ENCODE measurements at places on chromosomes 16 and 17.

DNA sequence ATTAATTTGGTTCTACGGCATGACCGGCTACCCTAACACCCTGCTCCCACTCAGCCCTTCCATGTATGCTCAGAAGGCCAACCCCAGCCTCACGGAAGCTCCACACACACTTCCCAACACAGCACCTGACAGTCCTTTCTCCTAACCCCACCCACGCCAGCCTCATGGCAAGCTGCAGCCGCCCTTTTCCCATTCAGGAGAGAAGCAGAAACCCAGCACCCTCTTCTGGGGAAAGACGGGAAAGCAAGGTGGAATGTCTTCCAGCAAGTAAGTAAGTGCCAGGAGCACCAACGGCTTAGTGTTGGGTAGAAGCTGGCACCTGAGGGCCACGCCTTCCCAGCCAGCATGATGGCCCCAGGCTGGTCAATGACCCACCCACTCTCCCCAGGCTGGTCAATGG, 32.1 kb downstream of the ABR start:
- DNase-seq = no peak

- DNase-seq = no peak
These were observed 1537.1 kb upstream of the GOT2 start for GRCh38 chr16:60271025-60271771.

GRCh38 chr16:66007717-66008116, 358.8 kb upstream of the CDH5 start:
- DNase-seq = no peak

GRCh38 chr17:28227316-28228108, 91.5 kb upstream of the TMEM97 start:
- no peak for DNase-seq

DNA sequence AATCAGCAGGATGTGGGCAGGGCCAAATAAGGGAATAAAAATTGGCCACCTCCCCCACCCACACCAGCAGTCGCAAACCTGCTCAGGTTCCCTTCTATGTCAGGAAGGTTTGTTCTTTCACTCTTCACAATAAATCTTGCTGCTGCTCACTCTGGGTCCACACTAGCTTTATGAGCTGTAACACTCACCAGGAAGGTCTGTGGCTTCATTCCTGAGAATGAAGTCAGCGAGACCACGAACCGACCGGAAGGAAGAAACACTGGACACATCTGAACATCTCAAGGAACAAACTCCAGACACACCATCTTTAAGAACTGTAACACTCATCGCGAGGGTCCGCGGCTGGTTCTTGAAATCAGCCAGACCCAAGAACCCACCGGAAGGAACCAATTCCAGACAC, 115.5 kb upstream of the TBX2 start:
- DNase-seq = no peak

- no peak for DNase-seq
These were observed 309.9 kb upstream of the ASIC2 start for GRCh38 chr17:33602981-33603380.

- no peak for DNase-seq
These were observed 38.3 kb downstream of the CYB561 start for GRCh38 chr17:63407741-63408330.

DNA sequence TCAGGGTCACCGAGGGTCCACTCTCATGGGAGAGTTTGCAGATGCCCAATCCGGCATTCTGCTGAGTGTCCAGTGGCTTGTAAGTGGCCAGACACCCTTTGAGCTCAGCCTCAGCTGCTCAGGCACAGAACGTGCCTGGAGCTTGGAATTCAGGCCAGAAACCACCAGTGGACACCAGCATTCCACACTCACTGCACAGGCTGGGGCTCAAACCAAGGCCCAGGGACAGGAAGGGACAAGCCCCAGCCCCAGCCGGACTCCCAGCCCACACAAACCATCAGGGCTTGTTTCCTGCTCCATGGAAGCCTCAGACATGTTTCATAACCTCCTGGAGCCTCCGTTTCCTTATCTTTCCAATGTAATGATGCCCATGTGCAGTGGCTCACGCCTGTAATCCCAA, 5.0 kb upstream of the NPRL3 start:
- no peak for DNase-seq

DNA sequence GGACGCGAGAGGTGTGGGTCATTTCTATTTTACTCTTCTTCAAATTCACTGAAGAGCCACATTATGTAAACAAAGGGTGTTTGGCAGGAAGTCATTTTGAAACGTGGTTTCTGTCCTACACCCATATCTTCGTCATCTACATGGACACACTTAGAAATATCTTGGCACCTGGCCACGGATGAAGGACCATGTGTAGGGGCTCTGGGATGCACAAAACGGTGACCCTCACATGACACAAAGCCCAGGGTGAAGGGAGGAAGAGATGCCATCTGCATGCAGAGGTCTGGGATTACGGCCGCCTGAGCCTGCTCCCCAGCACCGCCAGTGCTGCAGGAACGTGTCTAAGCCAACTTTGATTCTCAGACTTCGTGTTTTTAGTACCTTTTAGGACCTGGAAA, 130.2 kb upstream of the CHMP6 start:
- DNase-seq = no peak

GRCh38 chr17:16343569-16343968, 9.7 kb downstream of the CENPV start:
- DNase-seq = no peak

GRCh38 chr16:1788708-1789100, 4.8 kb downstream of the IGFALS start:
- DNase-seq = no peak

DNA sequence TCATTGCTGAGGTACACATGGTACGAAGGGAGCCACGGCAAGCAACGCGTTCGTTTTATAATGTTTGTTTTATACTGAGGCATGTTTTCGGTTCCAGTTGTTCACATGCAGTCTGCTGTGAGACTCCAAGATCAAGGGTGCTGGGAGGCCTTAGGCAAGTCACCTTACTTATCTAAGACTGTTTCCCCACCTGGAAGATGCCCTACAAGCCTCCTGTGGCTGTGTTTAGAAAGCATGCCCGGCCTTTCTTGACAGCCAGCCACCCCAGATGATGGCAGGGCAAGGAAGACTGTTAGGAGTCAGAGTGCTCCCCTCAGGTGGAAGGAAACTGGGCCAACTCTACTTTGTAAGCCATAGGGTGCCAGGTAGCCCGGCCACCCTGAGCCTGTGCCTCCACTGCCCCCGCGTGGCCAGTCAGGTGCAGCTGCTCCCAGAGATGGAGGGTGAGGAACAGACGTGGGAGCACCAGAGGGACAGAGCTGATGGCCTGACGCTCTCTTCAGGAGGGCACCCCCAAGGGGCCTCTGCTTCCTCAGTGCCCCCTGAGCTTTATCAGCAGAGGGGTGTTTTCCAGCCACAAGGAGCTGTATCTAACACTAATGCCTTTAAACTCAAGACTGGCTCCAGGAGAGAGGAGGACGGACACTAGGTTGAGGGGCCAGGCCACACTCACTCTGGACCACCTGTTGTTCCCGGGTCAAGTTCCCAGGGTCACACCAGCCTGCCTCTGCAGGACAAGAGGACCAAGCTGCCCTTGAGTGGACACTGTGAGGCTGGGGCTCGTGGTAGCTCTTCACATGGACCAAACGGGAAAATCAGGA, 5.4 kb downstream of the NAT9 start:
- peak; percentile 14 for DNase-seq

DNA sequence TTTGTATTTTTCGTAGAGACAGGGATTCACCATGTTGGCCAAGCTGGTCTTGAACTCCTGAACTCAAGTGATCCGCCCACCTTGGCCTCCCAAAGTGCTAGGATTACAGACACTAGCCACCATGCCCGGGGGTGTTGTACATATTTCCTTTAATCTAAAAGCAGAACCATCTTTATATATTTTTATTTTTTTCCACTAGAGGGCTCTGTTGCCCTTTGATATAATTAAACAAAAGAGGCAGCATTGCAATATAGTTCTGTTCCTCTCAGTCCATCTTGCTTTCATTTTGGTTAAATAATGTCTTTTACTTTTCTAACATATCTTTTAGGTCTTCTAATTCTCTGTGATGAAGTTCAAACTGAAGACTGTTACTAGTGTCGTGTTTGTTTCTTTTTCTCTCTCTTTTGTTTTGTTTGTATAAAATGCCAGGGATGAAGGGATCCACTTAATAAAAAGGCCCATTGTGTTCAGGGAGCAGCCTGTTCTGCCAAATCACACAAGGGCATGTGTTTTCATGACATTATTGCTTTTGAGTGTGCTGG, 23.4 kb downstream of the WWOX start:
- peak; percentile 45 for DNase-seq

DNA sequence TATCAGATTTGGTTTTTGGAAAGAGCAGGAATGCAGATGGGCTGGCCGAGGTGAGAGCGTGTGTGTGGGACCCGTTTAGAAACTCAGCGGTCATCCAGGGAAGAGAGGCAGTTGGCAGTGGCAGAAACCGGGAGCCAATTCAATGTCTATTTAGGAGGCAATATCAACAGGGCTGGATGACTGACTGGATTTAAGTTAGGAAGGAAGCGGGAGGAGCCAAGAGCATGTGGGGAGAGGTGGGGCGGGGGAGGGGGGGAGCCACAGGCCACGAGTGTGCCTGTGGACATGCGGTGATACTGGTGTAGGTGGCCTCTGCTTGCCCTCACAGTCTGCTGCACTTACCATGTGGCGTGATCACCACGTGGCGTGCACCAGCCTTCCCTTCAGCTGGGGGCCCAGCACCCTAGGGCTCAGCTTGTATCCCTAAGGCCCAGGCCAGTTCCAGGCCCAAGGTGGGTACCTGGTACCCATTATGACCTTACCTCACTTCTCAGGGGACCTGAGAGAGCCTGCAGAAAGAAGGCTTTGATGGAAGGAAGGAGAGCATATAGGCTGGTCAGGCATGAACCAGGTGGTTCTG, 10.8 kb upstream of the TPPP3 start:
- DNase-seq = no peak

DNA sequence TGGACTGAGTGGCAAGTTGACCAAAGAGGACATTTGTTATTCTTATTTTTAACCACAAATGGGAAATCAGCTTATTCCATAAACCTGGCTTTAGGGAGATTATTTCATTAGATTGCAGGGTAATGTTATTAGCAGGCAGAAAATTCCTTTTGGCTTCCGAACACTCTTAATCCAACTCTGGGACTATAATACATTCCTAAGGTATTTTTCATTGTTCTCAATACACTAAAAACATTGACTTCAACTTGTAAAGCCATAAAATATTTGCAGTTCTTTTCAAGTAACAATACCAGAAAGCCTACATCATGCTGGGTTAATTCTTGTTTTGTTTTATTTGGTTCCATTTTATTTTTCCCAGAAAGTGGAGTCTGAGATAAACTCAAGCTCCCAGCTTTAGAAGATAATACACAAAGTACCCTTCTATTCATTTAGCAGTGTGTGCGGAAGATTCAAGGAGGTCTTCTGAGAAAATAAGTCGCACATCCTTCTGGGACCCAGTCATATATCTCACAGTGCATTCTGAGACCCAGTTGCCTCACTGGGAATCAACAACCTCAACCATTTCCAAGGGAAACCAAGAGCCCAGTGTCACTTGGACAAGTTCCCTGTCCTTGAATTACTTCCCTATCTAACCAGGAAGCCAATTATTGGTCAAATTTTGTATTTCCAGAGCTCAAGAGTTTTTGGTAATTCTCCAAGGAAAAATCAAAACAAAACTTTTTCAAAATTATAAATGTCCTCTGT, 389.6 kb upstream of the DYNLRB2 start:
- DNase-seq = no peak

GRCh38 chr16:13633391-13633861, 286.5 kb upstream of the ERCC4 start:
- no peak for DNase-seq

GRCh38 chr17:66934040-66934439, 30.5 kb upstream of the CACNG4 start:
- DNase-seq = no peak

- no peak for DNase-seq
These were observed 3.7 kb downstream of the MVD start for GRCh38 chr16:88659160-88659559.

DNA sequence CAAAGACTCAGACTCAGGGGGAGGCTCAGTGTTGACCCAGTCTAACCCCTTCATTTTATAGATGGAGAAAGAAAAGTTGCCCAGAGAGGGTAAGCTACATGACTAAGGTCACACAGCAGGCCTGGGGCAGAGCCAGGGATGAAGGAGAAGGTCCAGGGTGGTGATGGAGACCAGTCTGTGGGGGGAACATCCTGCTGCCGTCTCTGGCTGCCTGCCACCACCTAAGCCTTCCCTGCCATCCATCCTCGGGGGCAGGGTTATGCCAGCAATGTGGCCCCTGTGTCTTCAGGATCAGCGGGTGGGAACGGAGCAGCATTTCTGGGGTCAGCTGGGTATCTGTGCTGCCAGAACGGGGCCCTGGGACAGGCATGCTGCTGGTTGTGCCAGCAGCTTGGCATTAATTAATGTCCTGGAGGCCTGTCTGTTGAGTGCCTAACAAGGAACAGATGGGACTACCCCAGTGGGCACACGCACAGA, 5.5 kb downstream of the DOK4 start:
- DNase-seq = peak; percentile 63

DNA sequence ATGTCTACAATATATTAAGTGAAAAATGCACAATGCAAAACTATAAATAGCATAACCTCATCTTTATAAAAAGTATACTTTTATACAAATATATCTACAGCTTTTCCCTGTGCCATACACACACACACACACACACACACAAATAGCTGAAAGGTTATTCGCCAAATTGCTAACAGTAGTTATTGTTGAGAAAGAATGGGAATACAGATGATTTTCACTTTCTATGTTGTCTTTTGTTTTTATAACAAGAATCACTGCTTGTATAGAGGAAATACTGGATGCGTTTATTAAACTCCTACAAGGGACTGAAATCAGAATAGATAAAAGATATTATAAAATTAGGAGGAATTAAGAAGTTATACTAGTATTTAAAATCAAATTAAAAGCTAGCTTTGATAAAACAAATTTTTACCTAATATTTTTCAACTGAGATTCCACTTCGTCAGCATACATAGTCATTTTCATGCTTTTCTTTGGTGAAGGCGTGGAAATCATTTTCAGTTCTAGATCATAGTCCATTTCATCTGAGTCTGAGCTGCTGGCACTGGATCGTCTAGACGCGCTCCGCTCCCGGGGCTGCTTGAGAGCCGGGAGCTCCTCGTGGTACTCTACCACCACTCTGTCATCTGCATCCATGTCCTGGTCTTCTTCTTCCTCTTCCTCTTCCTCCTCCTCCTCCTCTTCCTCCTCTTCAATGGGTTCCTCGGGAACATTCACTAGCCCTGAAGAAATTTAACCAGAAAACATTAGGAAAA, 17.0 kb upstream of the ITGAE start:
- DNase-seq = no peak

GRCh38 chr17:3888343-3889171, 4.3 kb downstream of the CAMKK1 start:
- peak; percentile 86 for DNase-seq

All from DMS 273 treated with DMSO at 0.1 percent for 48 hours (cell line).